Activated naive CD4-positive, alpha-beta T cell treated with Interleukin-2 at 50 U/mL for 16 hours (primary cell): ENCODE measurements at places on chromosomes 3 and 15.

GRCh38 chr15:80612118-80612823, 82.8 kb upstream of the ABHD17C start:
- no peak for DNase-seq

DNA sequence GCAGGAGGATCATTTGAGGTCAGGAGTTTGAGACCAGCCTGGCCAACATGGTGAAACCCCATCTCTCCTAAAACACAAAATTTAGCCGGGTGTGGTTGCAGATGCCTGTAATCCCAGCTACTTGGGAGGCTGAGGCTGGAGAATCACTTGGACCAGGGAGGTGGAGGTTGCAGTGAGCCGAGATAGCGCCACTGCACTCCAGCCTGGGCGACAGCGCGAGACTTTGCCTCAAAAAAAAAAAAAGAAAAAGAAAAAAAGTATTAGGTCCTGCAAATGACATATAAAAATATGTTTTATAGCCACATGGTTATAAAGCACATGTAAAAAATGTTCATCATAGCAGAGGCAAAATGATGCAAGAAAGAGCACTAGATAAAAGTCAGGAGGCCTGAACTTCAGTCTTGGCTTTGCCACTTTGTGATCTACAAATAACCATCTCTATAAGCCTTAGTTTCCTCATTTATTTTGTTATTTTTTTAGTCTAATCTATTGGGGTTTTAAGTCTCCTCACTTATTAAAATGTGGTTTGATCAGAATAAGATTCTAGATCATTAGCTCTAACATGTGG, 4.9 kb downstream of the SLC12A6 start:
- no peak for DNase-seq

GRCh38 chr15:25711164-25711563, 152.0 kb downstream of the ATP10A start:
- DNase-seq, result no peak

- no peak for DNase-seq
Measured at GRCh38 chr3:25895443-25895842, 105.6 kb downstream of the OXSM start.

- no peak for DNase-seq
Measured at GRCh38 chr3:53324105-53324504, 23.2 kb downstream of the DCP1A start.

- no peak for DNase-seq
Measured at GRCh38 chr3:172279974-172280373, 168.3 kb downstream of the GHSR start.

DNA sequence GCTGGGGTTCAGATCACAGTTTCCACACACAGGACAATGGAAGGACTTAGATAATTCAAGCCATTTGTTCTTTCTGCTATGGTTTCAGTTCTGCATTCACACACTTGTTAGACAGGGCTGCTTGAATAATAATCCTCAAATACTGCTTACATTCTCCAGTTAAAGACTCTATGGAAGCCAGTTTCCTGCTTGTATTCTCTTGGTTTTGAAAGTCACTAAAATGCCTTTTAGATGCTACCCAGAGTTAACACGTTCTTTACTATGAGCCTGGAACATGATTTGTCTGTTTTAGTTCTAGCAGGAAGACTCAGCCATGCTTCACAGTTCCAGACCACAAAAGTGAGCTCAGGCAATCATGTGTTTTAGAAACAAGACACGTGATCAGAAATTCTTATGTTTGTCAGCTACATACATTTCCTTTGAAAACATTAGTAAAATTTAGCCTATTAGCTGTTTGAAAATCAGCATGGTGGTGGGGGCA, 152.4 kb downstream of the LEKR1 start:
- no peak for DNase-seq

GRCh38 chr3:16332904-16333426, 68.0 kb downstream of the OXNAD1 start:
- no peak for DNase-seq
